ENCODE measurements at places on chromosomes 11 and 22. TPM values are rescaled to one million over a fixed set of nuclear protein-coding genes. Genes with fewer than 3 reads are reported as not detected.

- DNase-seq, result peak; percentile 0
Observed at GRCh38 chr11:91513734-91514133, 710.9 kb upstream of the FAT3 start.

C11orf21 gene
- 4.5 TPM for polyA plus RNA-seq

DNA sequence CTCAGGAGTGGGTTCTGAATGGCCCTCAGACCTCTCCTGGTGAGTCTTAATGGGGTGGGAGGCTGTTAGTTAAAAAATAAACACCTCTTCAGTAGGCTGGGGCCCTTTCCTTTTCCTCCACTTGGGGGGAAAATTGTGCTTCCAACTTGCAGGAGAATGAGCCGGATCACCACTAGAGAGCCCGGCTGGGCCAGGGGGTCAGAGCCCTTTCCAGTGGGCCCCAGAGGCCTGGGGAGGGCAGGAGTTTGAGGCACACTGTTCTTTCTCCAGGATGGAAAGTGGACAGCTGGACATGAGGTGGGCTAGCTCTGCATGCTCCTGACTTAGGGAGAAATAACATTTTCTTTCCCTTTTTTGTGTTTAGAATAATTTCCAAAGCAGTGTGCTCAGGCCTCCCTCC lies 32.8 kb downstream of the B3GAT1 start:
- DNase-seq, result no peak

GRCh38 chr11:45646275-45646927 lies 19.0 kb downstream of the CHST1 start:
- no peak for DNase-seq

DNA sequence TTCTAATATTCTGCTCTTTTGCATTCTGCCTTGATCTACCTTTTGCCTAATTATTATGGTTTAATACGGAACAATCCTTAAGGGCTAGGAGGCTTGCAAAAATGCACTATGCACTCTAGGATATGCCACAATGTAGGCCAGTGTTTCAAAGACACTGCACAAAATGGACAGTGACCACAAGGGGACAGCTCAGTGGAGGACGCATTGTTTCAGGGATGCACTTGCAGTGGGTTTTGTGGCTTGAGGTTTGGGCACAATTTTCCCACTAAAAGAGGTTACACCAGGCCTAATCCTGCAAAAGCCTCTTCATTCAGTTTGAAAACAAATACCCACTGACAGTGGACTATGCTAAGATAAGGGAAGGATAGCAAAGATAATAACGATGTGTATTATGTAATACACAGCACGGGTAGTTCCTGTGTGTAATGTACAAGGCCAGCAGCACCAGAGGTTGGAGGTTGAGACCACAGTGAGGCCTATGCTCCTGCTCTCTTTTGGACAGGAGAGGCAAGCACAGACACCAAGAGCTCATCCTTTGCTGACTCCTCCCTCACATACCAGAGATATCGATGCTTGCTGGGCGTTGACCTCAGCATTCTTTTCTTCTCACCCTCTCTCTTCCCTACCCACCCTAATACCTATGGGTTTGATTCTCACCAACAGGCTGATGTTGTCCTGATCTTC lies 12.7 kb downstream of the MAP6 start:
- no peak for DNase-seq

- no peak for DNase-seq
Observed at GRCh38 chr11:74487875-74488274, 5.6 kb downstream of the LIPT2 start.

DNA sequence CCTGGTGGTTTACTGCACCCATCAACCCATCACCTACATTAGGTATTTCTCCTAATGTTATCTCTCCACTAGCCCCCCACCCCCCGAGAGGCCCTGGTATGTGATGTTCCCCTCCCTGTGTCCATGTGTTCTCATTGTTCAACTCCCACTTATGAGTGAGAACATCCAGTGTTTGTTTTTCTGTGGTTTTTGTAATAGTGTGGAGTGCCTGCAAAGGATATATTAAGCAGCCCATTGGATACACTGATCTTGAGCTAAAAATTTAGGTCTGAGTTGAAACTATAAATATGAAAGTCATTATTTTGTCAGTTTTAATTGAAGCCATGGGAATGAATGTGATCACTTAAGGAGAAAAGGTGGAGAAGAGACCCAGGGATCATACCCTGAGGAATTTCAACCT lies 23.0 kb downstream of the MRPL48 start:
- no peak for DNase-seq

- DNase-seq, result no peak
Observed at GRCh38 chr11:122902951-122903350, 20.4 kb downstream of the JHY start.

LRRC56 gene
- polyA plus RNA-seq, result 3.7 TPM

- DNase-seq, result no peak
Observed at GRCh38 chr11:69145050-69145380, 10.7 kb upstream of the SMIM38 start.

DNA sequence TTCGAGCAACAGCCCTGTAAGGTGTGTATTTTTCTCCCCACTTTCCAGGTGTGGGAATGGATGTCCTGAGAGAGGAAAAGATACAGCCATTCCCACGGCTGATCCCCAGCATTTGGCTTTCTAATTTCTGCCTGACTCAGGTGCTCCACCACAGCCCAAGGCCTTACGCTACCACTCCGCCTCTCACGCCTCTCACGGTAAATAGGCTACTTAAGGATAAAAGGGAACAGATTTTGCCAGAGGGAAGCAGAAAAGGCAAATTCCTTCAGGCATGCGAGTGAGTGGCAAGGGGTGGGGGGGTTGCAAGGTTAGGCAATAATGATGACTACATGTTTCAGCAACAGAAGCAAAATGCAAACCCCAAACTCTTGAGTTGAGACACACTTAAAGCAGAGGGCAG lies 9.2 kb downstream of the PVALB start:
- no peak for DNase-seq

- no peak for DNase-seq
Observed at GRCh38 chr11:111179184-111179910, 66.2 kb upstream of the POU2AF2 start.

GRCh38 chr11:60500276-60500910 lies 7.8 kb downstream of the MS4A12 start:
- no peak for DNase-seq

YPEL4 gene
- 1.5 TPM for polyA plus RNA-seq

KCNQ1 gene
- polyA plus RNA-seq, result 2.1 TPM

- DNase-seq, result peak; percentile 39
Observed at GRCh38 chr11:115659061-115659963, 155.1 kb upstream of the CADM1 start.

DNA sequence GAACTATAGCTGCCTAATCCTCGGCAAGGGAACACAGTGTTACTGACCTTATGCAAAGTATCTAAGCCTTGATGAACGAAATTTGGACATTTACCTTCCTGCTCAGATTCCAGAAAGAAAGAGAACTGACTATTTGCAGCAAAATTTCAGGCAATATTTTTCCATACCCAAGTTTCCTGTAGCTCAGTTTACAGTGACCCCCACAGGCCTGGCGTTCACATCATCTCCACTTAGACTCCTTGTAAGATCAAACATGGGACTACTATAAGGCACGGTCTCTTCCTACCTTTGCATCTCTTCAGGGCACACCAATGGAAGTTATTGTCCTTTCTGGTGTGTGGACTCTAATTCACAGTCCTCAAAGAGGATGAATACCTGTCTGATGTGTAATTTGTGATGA lies 21.1 kb downstream of the MS4A6A start:
- DNase-seq, result no peak

UCP3 gene
- polyA plus RNA-seq, result not detected

SLC25A18 gene
- 0.53 TPM for polyA plus RNA-seq

GRCh38 chr11:64566042-64566914 lies 24.7 kb upstream of the SLC22A12 start:
- peak; percentile 66 for DNase-seq

C11orf91 gene
- polyA plus RNA-seq, result not detected

DNA sequence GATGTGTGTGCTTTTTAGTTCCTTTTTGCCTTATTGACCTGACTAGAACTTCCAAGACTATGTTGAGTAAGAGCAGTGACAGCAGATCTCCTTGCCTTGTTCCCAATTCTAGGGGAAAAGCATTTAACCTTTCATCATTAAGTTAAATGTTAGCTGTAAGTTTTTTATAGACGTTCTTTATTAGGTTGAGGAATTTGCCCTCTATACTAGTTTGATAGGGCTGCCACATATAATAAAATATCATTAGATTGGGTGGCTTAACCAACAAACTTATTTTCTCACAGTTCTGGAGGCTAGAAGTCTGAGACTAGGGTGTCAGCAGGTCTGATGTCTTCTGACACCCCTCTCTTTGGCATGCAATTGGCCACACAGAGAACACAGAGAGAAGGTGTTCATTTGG lies 32.6 kb upstream of the B3GNT6 start:
- no peak for DNase-seq

- DNase-seq, result no peak
Observed at GRCh38 chr11:12786450-12786849, 112.2 kb downstream of the TEAD1 start.

DNA sequence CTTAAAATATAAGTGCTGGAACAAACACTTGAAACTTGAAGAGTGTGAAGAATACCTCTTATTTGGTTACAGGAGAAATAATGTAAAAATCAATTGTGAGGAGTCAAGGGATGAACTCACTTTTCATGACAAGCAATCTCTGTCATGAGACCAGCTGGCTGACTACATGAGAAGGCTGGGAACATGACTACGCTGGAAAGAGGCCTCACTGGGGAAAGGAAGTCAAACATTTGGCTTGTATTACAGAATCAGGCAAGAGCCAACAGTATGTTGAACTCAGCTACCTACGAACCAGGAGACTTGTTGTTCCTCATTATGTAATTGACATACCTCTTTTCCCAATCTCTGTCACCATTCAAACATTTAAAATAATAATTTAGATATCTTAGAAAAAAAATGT lies 14.4 kb downstream of the DCDC1 start:
- DNase-seq, result no peak

DNA sequence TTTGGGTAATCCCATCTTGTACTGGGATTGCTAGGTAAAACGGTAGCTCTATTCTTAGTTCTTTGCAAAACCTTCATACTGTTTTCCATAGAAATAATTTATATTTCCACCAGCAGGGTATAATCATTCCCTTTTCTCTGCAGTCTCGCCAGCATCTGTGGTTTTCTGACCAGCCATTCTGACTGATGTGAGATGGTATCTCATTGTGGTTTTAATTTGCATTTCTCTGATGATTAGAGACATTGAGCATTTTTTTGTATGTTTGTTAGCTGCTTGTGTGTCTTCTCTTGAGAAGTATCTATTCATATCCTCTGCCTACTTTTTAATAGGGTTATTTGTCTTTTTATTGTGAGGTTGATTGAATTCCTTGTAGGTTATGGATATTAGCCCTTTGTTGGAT lies 220.9 kb downstream of the PGR start:
- no peak for DNase-seq

- DNase-seq, result no peak
Observed at GRCh38 chr22:43014316-43014868, 557 bp downstream of the PACSIN2 start.

GRCh38 chr22:17990147-17990546 lies 34.2 kb downstream of the MICAL3 start:
- no peak for DNase-seq

DNA sequence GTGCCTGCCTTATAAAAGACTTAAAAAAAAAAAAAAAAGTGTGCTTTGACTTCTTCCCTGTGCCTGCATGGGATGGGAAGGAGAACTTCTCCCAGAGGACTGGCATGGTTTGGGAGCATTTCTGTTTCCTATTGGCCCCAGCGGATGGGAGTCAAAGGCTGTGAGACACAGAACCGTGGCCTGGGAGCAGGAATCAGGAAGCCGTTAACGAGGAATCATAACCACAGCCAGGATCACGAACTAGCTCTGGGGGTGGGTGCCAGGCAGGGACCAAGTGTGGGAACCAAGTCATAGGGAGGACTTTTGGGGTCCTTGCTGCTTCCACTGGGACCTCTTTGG lies 526 bp downstream of the C1QTNF6 start:
- DNase-seq, result no peak

- DNase-seq, result no peak
Observed at GRCh38 chr11:102850973-102851745, 7.8 kb upstream of the MMP3 start.

OR10A4 gene
- polyA plus RNA-seq, result not detected

DNA sequence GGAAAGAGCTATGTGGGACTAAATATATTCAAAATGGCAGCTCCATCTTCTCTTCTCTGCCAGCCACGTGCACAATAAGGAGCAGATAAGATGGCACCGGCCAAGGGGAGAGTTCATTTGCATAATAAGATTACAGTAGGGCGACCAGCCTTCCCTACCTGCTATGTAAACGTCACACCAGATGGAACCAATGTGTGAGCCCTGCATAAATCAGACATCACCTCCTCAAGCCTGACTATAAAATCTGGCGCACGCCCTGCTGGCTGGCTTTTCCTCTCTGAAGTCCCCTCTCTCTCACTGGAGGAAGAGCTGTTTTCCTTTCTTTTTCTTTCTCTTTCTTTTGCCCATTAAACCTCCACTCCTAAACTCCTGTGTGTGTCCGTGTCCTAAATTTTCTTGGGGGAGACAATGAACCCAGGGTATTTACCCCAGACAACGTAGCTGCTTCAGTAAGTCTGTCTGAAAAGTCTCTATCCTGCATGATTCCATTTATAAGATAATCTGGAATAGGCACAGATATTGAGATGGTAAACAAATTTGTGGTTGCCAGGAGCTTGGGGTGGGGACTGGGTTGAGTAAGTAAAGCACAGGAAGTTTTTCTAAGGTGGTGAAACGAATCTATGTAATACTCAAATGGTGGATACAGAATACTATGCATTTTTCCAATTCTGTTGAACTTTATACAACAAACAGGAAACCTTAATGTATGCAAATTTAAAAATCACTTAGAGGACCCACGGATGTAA lies 670.0 kb upstream of the KIRREL3 start:
- DNase-seq, result no peak

DNA sequence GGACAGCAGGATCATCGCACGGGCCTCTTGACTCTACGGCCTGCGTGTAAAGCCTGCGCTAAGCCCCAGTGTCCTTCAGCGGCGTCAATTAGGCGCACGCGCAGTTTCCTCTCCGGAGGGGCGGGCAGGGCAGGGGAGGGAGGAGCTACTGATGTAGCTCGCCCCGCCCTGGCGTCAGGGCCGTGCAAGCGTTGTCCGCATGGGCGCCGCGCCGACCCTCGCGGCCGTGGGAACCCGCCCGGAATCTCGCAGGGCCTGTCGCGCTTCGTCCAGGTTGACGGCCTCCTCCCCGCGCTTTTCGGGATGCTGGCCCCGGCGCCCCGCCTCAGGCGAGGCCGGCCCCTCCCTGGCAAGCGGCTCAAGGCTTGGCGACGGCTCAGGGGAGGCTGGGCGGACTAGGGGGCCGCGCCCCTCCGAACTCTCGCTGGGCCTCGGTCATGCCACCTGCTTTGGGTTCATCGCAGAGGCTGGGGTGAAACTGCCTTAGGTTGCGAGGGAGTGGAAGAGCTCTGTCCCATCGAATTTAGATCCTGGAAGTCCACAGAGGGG lies 61.1 kb downstream of the ST3GAL4 start:
- DNase-seq, result peak; percentile 90

PANX3 gene
- not detected for polyA plus RNA-seq

DNA sequence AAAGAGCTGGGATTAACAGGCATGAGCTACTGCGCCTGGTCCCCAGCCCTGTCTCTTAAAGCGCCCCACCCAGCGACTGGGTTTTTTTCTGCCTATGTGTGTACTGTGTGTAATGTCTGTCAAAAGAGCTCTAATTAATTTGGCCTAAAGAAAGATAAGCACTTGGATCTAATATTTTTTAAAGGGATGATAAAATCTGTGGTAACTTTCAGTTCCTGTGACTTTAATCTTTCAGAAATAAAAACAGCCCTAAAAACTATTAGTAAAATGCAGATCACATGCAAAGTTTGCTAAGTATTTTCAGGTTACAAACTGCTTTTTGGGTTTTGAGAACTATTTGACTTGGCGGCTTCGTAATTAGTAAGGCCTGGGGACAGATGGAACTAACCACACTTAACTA lies 1358.7 kb downstream of the LRRC4C start:
- DNase-seq, result no peak

Data from muscle of arm (tissue), 14 donors.